ENCODE measurements at places on chromosomes 7 and 10.

GRCh38 chr10:124541076-124541903 is 79.7 kb downstream of the LHPP start:
- DNase-seq = no peak

GRCh38 chr7:44911911-44912310 is 26.6 kb upstream of the PURB start:
- DNase-seq = no peak

DNA sequence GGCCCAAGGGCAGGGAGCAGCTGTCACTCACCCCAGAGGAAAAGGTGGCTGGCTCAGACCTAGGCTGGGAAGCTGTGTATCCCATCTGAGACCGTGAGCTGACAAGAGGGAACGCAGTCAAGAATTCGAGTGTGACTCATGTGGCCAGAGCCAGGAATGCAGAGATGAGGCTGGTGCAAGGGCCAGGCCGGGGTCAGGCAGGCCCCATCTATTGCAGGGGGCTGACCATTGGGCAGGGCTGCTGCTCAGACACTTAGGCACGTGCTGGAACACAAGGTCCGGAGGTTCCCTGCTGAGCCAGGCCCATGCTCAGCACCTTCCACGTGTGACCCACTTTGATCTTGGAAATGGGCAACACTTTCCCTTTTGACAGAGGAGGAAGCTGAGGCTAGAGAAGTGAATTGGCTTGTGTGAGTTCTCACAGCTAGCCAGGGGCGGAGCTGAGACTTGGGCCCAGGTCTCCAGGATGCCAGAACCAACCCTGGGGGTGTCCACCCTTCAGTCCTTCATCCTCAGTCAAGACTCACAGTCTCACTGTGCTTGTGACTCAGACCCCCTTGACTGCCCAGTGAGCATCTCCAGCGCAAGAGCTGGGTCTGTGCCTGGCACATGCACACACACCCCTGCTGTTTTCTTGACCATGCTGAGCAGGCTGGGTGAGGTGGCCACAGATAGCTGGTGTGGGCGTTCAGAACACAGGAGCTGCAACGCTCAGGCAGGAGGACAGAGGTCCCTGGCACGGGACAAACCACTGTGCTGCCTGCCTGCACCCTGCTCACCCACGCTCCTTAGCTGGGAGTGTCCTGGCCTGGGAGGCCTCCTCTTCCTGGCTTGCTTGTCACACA is 47.6 kb upstream of the PPIF start:
- no peak for DNase-seq

- DNase-seq = no peak
Observed at GRCh38 chr7:4137552-4137951, 544.5 kb upstream of the FOXK1 start.

DNA sequence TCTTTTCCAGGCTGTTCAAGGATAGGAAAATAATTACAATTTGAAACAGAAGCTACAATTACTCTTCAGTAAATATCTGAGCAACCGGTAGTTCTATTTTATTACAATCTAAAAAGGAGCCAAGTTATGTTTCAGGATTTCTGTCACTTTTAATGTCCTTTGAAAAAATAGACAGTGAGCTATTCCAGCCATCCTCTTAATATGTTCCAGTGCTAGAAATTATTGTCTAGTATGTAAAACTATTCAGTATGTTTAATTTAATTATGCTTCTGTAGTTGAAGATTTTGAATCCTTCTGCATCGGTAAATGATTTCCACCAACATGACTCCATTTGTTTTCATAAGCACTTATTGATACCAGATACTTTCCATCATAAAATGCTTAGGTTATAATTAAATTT is 129.6 kb upstream of the SEMA3D start:
- no peak for DNase-seq
